ENCODE measurements at places on chromosomes 11 and 22.

DNA sequence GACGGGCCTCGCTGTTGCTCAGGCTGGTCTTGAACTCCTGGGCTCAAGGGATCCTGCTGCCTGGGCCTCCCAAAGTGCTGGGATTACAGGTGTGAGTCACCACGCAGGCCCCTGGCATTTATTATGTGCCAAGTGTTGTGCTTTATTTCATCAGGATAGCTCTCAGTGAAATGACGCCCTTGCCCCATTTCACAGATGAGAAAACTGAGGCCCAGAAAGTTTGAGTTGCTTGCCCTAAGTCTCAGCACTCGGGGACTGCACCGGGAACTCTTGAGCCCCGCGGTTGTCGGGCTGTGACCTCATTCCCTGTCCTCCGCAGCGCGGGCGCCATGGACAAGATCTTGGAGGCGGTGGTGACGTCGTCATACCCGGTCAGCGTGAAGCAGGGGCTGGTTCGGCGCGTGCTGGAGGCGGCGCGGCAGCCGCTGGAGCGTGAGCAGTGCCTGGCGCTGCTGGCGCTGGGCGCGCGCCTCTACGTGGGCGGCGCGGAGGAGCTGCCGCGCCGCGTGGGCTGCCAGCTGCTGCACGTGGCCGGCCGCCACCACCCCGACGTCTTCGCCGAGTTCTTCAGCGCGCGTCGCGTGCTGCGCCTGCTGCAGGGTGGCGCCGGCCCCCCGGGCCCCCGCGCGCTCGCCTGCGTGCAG, 7.3 kb downstream of the USP35 start:
- no peak for DNase-seq

GRCh38 chr11:57763568-57763967, 2.0 kb downstream of the CTNND1 start:
- no peak for DNase-seq

- no peak for DNase-seq
Observed at GRCh38 chr22:38203855-38204514, 2.2 kb downstream of the MAFF start.

GRCh38 chr11:833114-833791, 501 bp downstream of the CD151 start:
- DNase-seq, result no peak

GRCh38 chr11:100686476-100687053, 523 bp upstream of the ARHGAP42 start:
- DNase-seq, result no peak

- no peak for DNase-seq
Observed at GRCh38 chr11:60957188-60957587, 5.2 kb upstream of the SLC15A3 start.

DNA sequence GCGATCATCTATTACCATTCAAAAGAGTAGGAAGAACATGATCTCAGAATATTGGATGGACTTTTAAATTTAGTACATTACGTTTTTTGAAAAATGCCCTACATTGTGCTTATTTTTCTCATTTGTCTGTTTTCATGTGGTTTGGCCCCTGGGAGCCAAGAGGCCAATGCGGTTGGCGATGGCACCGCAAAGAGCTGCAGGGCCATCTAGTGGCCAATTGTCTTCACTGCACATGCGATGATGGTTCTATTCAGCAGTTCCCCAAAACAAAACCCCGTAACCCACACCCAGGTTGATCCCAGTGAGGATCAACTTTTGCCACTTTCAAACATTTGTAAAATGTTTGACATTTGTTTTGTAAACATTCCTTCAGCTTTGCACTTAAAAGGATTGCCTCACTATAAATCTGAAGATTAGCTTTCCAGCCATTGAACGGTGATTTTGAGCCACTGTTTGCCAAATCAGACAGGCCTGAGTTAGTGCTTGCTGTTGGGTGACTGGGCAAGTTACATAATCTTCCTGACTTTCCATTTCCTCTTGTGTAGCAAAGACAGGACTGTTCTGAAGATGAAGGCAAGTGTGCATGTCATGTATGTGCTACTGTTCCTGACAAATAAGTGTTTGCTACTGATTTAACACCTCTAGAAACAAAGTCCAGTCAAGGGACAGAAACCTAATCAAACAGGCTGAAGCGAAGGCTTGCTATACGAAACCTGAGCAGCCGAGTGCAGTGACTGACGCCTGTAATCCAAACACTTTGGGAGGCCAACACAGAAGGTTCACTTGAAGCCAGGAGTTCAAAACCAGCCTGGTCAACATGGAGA, 29.2 kb upstream of the XBP1 start:
- peak; percentile 48 for DNase-seq

- no peak for DNase-seq
Observed at GRCh38 chr11:116962108-116962507, 124.7 kb upstream of the APOA1 start.

DNA sequence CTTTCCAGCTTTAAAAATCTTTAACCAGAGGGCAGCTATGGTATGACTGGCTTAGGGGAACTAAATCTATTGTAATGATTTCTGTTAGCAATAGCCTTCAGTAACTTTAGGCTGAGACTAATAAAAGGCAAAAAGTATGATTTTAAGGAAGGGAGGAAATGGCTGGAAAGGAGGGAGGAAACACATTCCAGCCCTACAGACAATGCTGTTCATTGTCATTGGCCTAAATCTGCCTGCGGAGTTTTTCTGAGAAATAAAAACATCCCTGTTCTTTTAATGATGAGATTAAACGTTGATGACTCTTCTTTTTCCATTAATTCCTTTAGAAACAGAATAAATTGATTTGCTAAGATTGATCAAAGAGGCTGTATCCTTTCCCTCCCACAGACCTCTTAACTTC, 99.6 kb upstream of the GRAMD1B start:
- DNase-seq, result no peak

- no peak for DNase-seq
Observed at GRCh38 chr11:2779981-2780849, 80.4 kb upstream of the KCNQ1OT1 start.

GRCh38 chr11:19368726-19369375, 128.1 kb upstream of the E2F8 start:
- no peak for DNase-seq

DNA sequence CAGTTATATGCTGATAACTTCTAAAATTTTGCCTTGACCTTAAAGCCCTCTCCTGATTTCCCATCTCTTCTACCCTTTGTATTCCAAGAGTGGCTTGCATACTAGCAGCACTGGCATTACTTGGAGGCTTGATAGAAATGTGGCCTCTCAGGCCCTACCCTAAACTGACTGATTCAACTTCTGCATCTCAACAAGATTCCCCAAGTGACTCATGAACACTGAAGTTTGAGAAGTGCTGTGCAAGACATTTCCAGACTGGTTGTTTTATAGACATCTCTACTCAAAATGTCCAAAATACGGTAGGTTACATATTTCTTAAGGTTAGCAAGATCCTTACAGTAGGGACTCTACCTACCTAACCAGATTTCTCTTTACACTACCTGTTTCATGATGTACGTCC, 48.6 kb downstream of the SESN3 start:
- DNase-seq, result no peak

DNA sequence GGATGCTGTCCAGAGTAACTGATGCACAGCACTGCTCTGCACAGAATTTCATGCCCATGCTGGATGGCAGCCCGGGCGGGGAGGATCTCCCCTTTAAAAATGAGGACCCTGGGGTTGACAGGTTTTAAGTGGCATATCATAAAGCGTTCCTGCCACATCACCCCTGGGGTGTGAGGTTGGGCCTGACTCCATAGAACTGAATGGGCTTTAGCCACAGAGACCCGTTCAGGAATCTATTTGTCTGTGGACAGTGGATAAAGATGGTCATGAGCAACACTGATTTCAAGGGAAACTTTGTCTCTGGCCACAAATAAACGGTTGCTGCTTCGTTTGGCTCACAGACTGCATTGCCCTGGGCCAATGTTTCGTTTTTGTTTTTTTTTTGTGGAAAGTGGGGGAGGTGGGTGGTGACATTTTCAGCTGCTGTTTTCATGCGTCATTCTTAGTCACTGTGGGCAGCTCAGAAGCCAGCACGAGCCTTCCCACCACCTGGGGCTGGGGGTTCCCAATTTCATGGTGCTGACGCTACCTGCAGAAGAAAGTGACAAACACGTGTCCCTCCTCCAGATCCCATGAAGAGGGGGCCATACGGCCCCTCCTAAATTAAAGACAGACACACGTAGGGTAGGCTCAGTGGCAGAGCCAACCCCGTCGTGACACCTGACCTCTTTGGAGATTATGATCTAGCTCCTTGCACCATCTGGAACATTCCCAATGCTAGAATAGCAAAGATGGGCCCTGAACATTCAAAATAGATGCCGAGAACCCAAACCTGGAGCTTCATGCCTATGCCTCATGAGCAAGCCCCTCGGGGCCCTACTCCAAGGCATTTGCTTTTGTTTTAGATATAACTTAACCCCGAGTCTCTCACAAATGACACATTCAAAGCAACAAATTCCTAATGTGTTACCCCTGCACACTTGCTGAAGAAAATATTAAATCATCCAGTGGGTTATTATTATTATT, 54.8 kb upstream of the PHF21B start:
- DNase-seq, result no peak

DNA sequence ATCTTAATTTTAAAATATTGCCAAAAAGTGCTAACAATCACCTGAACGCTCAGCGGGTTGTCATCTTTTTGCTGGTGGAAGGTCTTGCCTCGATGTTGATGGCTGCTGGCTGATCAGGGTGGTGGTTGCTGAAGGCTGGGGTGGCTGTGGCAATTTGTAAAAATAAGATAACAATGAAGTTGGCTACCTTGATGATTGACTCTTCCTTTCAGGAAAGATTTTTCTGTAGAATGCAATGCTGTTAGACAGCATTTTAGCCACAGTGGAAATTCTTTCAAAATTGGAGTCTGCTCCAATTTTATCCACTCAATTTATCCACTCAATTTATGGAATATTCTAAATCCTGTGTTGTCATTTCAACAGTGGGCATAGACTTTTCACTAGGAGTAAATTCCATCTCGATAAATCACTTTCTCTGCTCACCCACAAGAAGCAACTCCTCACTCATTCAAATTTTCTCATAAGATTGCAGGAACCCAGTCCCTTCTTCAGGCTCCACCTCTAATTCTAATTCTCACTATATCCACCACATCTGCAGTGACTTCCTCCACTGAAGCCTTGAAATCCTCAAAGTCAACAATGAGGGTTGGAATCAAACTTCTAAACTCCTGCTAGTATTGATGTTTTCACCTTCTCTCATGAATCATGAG, 78.8 kb downstream of the LINC01488 start:
- no peak for DNase-seq

DNA sequence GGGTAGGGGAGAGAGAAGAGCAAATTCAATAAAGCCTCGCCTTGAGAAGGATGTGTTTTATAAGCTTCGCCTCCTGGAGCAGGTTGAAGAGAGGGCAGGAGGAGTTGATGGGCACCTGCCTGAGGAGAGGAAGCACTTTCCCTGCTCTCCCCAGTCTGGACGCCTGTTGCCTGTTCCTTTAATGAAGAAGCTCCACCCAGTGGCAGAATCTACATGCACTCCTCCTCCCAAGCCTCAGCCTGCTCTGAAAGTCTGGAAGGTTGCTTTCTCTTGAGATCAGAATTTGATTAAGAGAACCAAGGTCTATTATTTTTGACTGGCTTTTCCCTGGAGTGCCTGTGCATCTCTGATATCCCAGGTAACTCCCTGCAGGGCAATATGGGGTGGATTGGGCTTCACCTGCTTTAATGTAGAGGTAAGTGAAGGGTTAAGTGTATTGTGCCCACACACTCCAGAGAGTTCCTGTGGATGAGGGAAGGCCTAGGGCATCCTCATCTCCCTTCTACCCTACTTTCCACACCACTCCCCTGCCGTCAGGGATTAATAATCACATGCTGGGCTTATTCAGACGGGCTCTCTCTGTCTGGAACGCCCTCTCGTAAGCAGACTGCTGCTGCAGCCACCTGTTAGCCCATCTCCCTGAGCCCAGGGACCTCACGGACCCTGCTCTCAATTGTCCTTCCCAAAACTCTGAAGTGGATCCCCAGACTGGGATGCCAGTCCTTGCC, 22.3 kb downstream of the NTM start:
- no peak for DNase-seq

DNA sequence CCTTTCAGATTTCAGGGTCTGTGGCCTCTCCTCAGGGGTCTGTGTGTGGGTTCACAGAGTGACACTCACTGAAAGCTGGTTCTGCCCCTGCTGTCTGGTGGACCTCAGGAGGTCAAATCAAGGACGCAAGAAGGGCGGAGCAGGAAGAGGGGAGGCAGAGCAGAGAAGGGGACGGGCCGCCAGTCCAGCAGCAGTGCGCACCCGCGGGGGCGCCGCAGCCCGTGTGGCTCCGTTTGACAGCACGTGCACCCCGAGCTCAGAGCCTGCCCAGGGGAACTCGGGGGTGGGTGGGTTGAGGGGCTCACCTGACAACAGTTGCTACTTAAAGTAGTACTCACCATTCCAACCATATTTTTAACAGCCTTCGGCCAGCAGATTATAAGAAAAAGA, 71.4 kb upstream of the PITPNB start:
- DNase-seq, result no peak
